ENCODE measurements at places on chromosomes 6 and 20.

- no peak for DNase-seq
Observed at GRCh38 chr6:106225581-106225980, 100.0 kb downstream of the ATG5 start.

DNA sequence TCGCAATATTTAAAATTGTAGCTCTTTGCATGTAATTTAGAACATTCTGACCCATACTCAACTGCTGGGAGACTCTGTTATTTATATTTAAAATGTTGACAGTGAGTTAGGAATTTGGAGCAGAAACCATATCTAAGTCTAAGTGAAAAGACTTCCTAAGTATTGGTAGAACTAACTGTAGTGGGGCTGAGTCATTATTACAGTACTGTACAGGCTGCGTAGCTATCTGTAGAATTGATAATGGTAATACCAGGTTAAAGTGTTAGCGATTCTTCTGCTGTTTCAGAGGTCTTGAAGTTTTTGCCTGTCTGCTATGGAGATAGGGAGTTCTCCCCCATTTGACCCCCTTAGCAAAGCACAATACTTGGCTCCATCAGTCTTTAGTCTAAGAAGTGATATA lies 3.6 kb downstream of the TOP1 start:
- DNase-seq = no peak

DNA sequence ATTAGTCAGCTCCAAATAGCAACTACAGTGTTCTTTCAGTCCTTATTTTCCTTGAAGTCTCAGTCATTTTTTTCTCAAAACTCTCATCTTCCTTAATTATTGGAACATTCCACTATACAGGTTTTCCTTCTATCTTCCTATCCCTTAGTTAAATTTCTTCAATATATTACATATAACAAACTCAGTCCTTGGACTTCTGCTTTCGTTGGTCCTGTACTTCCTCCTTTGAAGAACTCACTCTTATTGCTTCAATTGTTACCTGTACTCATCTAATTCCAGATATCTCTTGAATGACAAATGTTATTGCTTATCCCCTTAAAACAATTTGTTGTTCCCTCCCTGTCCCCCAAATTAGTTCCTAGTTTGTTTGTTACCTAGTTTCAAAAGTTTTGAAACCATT lies 67.7 kb upstream of the NOTCH4 start:
- no peak for DNase-seq

- no peak for DNase-seq
Observed at GRCh38 chr6:14930366-14930989, 315.4 kb upstream of the JARID2 start.

- DNase-seq = no peak
Observed at GRCh38 chr20:60035486-60035885, 77.3 kb downstream of the CDH26 start.

DNA sequence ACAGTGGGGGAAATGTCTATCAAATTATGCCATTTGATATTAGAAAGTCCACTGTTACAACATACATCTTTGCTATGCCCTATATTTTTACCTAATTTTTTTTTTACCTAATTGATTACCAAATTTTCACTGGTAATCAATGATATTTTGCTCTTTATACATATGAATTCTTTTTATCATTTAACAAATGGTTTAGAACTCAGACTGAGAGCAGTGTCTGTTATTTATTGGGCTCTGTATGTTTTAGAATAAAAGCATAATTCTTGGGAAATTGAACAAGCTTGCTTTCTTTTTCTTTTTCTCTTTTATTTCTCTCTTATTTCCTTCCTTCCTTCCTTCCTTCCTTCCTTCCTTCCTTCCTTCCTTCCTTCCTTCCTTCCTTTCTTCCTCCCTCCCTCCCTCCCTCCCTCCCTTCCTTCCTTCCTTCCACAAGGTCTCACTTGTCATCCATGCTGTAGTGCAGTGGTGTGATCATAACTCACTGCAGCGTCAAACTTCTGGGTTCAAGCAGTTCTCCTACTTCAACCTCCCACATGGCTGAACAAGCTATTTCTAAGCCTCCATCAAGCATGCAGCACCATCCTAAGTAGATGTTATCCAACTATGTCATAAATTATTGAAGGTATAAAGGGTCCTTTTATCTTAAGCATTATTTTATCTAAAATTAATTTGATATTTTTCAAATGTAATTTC lies 911.7 kb upstream of the CITED2 start:
- DNase-seq = no peak

GRCh38 chr6:33694401-33694931 lies 17.0 kb downstream of the UQCC2 start:
- peak; percentile 80 for DNase-seq

GRCh38 chr6:75065523-75065922 lies 140.3 kb downstream of the COL12A1 start:
- no peak for DNase-seq

Measured in stimulated activated CD4-positive, alpha-beta T cell treated with anti-CD3 and anti-CD28 coated beads, Interleukin-1b, Interleukin-23, amount 100 ng/mL, for 48 hours (primary cell).